Activated CD8-positive, alpha-beta T cell treated with anti-CD3 and anti-CD28 coated beads for 36 hours (primary cell): ENCODE measurements at places on chromosomes 16 and 17. TPM values are rescaled to one million over a fixed set of nuclear protein-coding genes. Genes with fewer than 3 reads are reported as not detected.

Gene CDK3
- 3.8 TPM for total RNA-seq

GRCh38 chr17:48596735-48597527 lies 3.4 kb upstream of the HOXB5 start:
- DNase-seq, result no peak

- DNase-seq, result no peak
Observed at GRCh38 chr17:77915594-77916021, 42.9 kb upstream of the TNRC6C start.

- DNase-seq, result no peak
Observed at GRCh38 chr17:8143581-8144400, 8.4 kb downstream of the PER1 start.

GRCh38 chr17:6642592-6642991 lies 1.7 kb downstream of the TXNDC17 start:
- DNase-seq, result no peak

Gene HOXB6
- total RNA-seq, result not detected
